ENCODE measurements at places on chromosomes 12 and 14.

- no peak for DNase-seq
Observed at GRCh38 chr12:107670999-107671643, 14.5 kb upstream of the PWP1 start.

DNA sequence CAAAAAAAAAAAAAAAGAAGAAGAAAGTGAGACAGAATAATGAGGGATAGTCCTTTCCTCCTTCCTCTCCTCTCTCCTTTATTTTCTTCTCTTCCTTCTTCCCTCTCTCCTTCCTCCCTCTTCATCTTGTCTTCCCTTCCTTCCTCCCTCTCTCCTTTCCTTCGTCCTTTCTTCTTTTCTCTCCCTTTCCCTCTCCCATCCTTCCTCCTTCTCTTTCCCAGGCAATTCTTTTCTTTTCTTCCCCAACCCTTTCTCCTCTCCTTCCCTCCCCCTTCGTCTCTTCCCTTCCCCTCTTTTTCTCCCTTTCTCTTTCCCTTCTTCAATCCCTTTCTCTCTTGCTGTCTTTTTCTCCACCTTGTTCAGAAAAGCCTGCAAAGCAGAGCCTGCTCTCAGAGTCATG is 3.6 kb upstream of the CHST11 start:
- DNase-seq, result no peak

GRCh38 chr12:57240066-57240921 is 10.7 kb downstream of the STAC3 start:
- DNase-seq, result peak; percentile 74

DNA sequence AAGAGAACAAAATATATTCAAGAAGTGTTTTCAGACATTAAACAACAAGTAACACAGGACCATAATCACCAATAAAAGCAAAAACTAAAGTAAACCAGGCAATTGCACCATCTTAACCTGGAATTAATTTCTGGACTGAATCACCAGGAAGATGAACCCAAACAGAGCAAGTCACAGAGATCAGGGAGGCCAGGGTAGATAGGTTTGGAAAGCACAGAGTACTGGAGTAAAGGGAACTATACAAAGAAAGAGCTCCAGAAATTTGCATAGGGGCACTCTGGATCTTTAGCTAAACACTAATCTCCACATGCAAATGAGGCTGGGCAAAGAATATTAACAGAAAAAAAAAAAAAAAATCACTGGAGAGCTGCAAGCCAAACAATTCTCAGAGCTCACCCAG is 84.7 kb downstream of the NUAK1 start:
- no peak for DNase-seq

DNA sequence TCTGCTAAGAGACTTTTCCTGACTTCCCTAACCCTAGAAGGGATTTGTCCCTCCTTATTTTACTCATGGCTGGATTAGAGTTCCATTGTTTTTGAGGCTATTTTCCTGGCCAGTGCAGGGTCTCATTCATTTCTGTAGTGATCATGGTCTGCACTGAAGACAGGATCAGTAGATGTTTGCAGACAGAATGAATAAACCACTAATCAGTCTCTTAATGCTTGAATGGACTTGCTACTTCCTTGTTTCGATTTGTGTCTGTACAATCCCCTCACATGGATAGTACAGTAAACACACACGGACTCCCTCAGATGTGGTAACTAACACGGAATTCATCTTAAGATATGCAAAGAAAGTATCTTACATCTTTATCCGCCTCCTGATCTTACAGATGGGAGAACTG is 102.6 kb upstream of the PRB2 start:
- no peak for DNase-seq

- DNase-seq, result no peak
Observed at GRCh38 chr12:19423166-19423930, 15.9 kb upstream of the AEBP2 start.
